ENCODE measurements at places on chromosomes 2 and 18.

DNA sequence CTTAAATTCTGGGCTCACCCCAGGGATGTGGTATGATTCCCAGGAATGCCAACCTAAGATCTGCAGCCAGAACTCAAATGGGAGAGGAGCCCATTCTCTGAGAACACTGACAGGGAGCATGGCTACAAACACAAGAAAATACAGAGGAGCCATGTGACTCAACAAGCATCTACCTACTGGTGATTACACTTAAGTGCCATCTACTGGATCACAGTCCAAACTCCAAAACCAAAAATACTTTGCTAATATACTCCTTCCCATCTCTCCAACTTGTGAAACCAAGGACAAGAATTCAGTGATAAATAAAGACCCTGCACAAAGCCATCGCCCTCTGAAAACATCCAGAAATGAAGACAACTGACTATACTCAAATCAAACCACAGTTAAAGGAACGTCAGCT is 116.9 kb downstream of the NR4A2 start:
- DNase-seq = no peak

GRCh38 chr2:56587456-56587855 is 403.7 kb downstream of the CCDC85A start:
- DNase-seq = no peak

- DNase-seq = no peak
These were observed 536 bp downstream of the ELP2 start for GRCh38 chr18:36130039-36130831.

GRCh38 chr2:158004126-158004764 is 97.4 kb upstream of the UPP2 start:
- no peak for DNase-seq

DNA sequence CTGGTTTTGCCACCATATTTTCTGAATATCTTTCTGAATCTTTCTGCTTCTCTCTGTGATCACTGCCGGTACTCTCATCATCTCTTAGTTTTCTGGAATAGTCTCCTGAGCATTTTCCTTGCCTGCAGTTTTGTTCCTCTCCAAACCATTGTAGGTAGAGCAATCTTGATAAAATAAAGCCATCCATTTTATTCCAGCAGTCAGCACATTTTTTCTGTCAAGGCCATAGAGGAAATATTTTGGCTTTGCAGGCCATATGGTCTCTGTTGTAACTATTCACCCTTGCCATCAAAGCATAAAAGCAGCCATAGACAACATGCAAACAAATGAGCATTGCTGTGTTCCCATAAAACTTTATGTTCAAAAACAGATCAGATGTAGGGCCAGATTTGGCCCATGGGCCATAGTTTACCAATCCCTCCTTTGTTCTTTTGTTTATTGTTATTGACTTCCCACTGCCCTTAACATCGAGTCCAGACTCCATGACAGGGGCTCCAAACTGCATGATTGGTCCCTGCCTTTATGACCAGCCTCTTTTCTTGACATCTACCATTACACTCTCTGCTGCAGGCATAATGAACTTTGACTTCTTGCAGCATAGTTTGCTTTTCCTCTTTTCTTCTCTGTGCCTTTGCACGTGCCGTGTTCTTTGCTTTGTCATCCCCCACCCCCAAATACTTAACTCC is 29.8 kb downstream of the TMEM87B start:
- DNase-seq = no peak

GRCh38 chr2:190320696-190321095 is 1.1 kb upstream of the HIBCH start:
- no peak for DNase-seq

GRCh38 chr2:48946449-48947048 is 191.0 kb upstream of the LHCGR start:
- peak; percentile 81 for DNase-seq

DNA sequence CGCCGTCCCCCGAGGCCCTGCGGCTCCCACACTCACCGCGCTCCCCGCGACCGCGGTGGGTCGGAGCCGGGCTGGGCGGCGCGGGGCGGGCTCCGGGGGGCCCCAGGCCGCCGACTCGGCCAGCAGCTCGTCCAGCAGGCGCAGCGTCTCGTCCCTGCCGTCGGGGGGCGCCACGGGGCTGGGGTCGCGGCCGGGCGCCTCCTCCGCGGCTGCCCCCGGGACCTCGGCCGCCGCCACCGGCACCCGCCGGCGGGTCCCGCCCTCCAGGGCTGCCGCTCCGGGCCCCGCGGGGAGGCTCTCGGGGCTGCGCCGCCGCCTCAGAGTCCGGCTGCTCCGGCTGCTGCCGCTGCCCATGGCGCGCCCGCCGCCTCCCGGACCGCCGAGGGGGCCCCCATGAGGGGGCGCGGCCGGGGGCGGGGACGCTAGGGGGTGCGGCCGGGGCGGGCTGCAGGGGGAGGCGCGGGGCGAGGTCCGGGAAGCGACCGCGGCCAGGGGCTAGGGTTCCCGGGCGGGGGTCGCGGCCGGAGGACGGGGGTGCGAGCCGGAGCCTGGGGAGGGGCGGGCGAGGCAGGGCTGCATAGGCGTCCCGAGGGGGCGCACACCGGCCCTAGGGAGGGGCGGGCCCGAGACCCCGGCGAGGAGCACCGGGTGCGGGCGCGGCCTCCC is at the start of gene CYS1:
TSS of gene CYS1 (minus strand) at position 542 of the 666 bp plus-strand sequence. CDS start at position 354, 188 bp downstream.
- DNase-seq = no peak

DNA sequence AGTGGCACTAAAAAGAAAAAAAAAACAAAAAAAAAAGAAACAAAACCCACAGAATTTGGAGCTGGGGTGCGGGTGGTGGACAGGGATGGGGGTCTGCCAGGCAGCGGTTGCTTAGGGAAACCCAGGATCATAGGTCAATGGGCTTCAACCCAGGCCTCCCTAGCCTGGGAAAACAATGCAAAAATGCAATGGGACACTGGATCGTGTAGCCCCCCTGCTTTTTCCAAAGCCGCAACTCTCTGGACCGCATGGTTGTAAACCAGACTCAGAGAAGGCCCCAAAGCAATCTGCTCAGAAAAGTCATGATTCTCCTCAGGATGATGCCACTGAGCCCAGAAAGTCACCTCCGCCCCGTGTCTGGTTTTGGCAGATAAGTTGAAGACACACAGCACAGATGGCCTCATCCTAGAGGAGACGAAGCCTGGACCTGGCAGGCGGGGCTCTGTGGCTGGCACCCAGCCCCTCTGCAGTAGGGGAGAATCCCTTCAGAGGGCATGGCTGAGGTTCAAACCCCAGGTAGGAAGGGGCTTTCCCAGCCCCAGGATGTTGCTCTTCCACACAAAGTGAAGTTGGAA is 5.1 kb downstream of the DLX2 start:
- no peak for DNase-seq

- DNase-seq = no peak
These were observed 634.3 kb upstream of the FANCL start for GRCh38 chr2:58875436-58875835.

- DNase-seq = no peak
These were observed 9.1 kb downstream of the THNSL2 start for GRCh38 chr2:88179228-88179679.

GRCh38 chr2:230908595-230909191 is 16.3 kb downstream of the GPR55 start:
- DNase-seq = no peak

DNA sequence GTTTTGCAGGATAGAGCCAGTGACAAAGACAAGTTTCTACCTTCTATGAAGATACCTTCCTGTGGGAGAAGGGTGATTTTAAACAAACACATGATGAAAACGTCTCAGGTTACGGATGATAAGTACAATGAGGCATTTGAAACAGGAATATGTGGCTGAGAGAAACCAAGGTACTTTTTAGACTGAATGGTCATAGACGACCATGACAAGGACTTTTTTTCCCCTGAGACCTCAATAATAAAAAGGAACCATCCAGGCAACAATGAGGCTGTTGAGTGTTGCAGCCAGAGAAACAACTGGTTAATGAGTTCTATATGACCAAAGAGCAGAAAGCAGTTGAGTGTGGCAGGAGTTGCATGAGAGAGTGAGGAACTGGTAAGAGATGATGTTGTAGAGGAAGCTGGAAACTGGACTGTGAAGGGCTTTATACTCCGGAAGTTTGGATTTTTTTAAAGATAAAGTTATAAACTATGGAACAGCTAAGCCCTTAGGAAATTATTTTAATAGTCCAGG is 306.1 kb upstream of the CYRIA start:
- no peak for DNase-seq

GRCh38 chr2:161420406-161421074 is 4.4 kb downstream of the TBR1 start:
- no peak for DNase-seq

GRCh38 chr2:177328056-177328455 is 63.5 kb upstream of the NFE2L2 start:
- no peak for DNase-seq

DNA sequence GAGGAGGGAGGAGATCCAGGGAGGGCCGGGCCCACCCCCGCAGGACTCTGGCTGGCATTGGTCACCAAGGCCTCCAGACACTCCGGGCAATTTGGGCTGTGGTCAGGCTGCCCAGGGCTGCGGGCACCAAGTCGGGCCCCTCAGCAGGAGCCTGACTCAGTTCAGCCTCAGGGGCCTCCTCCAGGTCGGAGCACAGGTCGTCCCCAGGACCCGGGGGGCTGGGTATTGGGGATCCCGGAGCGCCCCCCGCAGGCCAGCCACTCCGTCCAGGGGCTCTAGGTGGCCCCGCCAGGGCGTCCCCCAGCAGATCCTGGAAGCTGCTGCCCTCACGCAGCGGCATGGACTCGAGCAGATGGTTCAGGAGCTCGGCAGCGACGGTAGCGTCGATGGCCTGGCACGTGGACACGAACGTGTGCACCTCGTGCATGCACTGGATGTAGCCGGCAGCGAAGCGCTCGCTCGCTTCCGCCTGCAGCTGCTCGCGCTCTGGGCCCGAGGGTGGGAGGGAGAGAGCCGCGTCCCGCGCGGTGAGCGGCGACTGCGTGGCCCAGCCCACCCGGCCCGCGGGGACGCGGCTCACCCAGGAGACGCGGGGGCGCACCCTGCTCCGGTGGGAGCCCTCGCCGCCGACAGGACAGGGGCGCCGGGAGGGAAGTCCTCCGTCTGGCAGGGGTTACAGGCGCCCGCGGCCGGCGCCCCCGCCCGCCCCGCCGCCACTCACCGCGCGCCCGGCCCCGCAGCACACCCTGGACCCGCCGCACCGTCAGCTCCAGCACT is 884 bp downstream of the HES6 start:
- no peak for DNase-seq

DNA sequence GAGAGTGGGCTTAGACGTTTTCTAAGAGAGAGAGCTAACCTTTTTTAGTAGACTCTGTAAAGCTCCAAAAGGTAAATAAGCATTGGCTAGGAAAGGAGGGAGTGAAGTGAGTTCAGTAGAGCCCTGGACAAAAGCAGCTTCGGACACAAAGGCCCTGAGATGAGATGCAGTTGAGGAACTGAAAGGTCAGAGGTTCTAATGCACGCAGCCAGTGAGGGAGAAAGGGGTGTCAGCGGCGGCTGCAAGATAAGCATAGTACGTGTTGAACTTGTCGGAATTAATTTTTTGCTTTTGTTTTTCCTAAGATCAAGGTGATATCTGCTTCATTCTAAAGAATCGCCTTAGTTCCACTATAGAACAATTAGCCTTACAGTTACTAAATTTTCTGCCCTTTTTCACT is 11.2 kb upstream of the SLC8A1 start:
- DNase-seq = no peak

DNA sequence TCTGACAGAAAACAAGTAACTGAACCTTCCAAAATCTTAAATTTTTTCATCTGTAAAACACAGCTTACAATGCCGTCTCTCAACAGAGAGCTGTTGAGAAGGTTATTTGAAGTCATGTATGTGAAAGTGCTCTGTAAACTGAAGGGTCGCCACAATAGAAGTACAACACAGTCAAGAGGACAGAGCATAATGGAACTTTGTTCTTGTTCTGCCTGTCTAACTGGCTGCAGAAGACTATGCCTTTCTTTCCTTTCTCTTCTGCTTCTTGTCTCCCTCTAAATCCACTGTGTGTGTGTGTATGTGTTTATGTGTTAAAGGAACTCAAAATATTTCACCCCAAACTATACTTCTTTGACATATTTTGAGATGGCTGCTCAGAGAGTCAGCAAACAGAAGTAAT is 365.8 kb upstream of the RND3 start:
- DNase-seq = no peak

GRCh38 chr2:163655667-163656066 is 80.1 kb downstream of the FIGN start:
- DNase-seq = no peak

GRCh38 chr2:234754126-234754525 is 197.7 kb upstream of the SH3BP4 start:
- DNase-seq = no peak

GRCh38 chr18:34929336-34929780 is 111.9 kb upstream of the MAPRE2 start:
- no peak for DNase-seq

GRCh38 chr2:46717344-46718121 is 198.1 kb downstream of the MCFD2 start:
- DNase-seq = no peak

- DNase-seq = no peak
These were observed 147.0 kb upstream of the ALPP start for GRCh38 chr2:232231554-232231953.

- DNase-seq = peak; percentile 85
These were observed 203.0 kb downstream of the SOCS6 start for GRCh38 chr18:70491734-70492348.

- no peak for DNase-seq
These were observed 113.1 kb upstream of the REG3A start for GRCh38 chr2:79272616-79273015.

GRCh38 chr2:67486041-67486796 is 89.1 kb downstream of the ETAA1 start:
- no peak for DNase-seq

DNA sequence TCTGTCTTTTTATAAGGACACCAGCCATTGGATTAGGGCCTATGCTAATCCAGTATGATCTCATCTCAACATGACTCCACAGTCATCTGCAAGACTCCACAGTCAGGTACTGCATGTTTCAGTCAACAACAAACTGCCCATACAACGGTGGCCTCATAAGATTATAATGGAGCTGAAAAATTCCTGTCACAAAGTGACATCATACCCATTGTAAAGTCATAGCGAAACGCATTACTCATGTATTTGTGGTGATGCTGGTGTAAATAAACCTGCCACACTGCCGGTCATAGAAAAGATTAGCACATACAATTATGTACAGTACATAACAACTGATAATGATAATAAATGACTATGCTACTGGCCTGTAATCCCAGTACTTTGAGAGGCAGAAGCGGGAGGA is 102.2 kb downstream of the TEX51 start:
- no peak for DNase-seq

- no peak for DNase-seq
These were observed 34.5 kb downstream of the LYPD6 start for GRCh38 chr2:149364839-149365238.

DNA sequence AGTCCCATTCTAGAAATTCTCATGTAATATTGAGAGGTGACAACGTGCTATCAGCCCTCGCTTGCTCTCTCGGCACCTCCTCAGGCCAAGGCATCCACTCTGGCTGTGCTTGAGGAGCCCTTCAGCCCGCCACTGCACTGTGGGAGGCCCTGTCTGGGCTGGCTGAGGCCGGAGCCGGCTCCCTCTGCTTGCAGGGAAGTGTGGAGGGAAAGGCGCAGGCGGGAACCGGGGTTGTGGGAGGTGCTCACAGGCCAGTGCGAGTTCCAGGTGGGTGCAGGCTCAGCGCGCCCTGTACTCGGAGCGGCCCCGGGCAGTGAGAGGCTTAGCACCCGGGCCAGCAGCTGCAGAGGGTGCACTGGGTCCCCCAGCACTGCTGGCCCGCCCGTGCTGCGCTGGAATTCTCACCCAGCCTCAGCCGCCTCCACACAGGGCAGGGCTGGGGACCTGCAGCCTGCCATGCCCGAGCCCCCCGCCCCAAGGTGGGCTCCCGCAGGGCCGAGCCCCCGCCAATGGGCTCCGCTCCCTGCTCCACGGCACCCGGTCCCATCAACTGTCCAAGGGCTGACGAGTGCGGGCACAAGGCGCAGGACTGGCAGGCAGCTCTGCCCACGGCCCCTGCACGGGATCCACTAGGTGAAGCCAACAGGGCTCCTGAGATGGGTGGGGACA is 1680.6 kb upstream of the LRRTM1 start:
- DNase-seq = no peak
